ENCODE measurements at places on chromosomes 16 and 17. TPM values are rescaled to one million over a fixed set of nuclear protein-coding genes. Genes with fewer than 3 reads are reported as not detected.

The TPSD1 gene
- total RNA-seq: not detected

GRCh38 chr16:66553223-66553622 lies 847 bp downstream of the CKLF start:
- peaks cover 35% of the 10 kb centered on the region for H3K36me3 ChIP-seq
- H3K4me1 ChIP-seq: peaks cover 63% of the 10 kb centered on the region
- H3K27me3 ChIP-seq: no peaks in the 10 kb centered on the region
- DNase-seq: no peak
- peak overlapping the region; percentile 87 for H3K4me3 ChIP-seq

- H3K4me1 ChIP-seq: peaks cover 21% of the 10 kb centered on the region
- H3K36me3 ChIP-seq: peaks cover 28% of the 10 kb centered on the region
- no peak overlapping the region for H3K27ac ChIP-seq
- H3K27me3 ChIP-seq: no peaks in the 10 kb centered on the region
These were observed 94.9 kb downstream of the CACNG1 start for GRCh38 chr17:67139289-67139688.

The TP53TG3F gene
- total RNA-seq: not detected

- no peaks in the 10 kb centered on the region for H3K4me1 ChIP-seq
- no peak overlapping the region for H3K4me3 ChIP-seq
- no peaks in the 10 kb centered on the region for H3K27me3 ChIP-seq
- H3K36me3 ChIP-seq: no peaks in the 10 kb centered on the region
These were observed 604.7 kb upstream of the SOX9 start for GRCh38 chr17:71516149-71516548.

The CACNG1 gene
- total RNA-seq: not detected

GRCh38 chr17:48357779-48358602 lies 72.0 kb downstream of the SKAP1 start:
- DNase-seq: no peak
- H3K27ac ChIP-seq: no peak overlapping the region

The MEIOB gene
- total RNA-seq: 0.52 TPM

DNA sequence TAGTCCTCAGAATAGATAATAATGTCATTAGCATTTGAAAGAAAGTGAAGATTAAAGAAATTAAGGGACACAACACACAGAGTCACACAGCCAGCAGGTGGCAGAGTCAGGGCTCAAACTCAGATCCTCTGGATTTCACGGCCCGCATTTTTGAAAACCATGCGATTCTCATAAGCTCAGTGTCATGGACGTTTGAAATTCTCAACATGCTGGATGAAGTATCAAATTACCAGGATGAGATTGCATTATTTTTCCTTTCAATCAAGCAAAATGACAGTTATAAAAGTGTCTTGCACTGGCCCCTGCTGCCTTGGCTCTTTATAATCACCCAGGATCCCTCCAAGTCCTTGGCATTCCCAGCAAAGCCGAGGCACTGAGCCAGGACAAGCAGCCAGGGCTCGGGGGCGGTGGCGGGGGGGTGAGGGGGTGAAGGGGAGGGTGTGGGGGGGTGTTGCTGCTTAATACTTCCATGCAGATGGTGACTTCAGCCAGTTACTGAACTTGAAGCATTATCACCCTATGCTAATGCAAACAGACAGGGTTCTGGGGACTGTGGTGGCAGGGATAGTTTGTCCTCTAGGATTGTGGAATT lies 6.6 kb upstream of the BMERB1 start:
- peaks cover 3% of the 10 kb centered on the region for H3K4me1 ChIP-seq
- H3K36me3 ChIP-seq: no peaks in the 10 kb centered on the region
- H3K27ac ChIP-seq: no peak overlapping the region
- H3K27me3 ChIP-seq: no peaks in the 10 kb centered on the region

DNA sequence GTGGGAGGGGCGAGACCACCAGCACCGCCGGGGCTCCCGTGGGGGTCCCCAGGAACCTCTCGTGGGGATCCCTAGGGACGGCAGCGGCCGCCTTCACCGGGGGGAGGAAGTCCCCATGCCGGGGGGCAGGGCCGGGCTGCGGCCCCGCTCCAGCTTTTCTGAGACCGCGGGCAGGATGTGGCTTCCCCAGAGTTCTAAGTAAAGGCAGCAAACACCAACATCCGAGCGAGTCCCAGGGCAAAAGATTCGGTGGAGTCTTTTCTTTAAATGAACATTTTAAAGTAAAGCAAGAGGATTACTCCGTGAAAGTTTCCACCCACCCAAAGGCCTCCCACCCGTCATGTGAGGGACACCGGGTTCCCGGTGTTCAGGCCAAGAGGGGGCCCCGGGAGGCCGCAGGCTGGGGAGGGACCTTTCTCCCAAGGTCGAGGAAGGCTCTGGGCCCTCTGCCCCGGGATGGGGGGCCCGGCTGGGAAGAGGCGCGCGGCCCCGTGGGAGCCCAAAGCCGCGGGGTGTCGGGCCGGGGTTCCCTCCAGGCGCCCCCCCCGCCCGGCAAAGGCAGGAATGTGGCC lies 137.2 kb upstream of the RPH3AL start:
- H3K4me3 ChIP-seq: peak overlapping the region; percentile 91
- no peaks in the 10 kb centered on the region for H3K27me3 ChIP-seq
- peak; percentile 86 for DNase-seq
- H3K4me1 ChIP-seq: peaks cover 6% of the 10 kb centered on the region
- H3K27ac ChIP-seq: peak overlapping the region; percentile 75

The CDH3 gene
- 23.3 TPM for total RNA-seq

DNA sequence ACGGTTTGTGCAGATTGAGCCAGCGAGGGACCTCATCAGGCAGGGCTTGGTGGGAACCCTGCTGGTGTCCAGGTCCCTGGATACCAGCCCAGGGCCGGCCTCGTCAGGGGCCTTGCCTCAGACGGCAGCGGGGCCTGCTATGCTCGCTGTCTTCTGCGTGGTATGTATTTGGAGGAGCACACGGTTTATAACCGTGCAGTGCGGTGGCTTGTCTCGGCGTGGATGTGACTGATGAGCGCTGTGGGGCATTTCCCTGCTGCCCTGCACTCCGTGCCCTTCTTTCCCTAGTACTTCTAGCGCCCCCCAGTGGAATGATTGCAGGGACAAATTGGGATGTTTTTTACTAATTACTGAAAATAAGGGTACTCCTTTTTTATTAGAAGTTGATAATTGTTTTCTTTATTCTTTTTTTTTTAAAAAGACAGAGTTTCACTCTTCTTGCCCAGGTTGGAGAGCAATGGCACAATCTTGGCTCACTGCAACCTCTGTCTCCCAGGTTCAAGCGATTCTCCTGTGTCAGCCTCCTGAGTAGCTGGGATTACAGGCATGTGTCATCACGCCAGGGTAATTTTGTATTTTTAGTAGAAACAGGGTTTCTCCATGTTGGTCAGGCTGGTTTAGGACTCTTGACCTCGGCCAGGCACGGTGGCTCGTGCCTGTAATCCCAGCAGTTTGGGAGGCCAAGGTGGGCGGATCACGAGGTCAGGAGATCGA lies 15.3 kb downstream of the TBCD start:
- H3K4me3 ChIP-seq: no peak overlapping the region
- H3K27me3 ChIP-seq: no peaks in the 10 kb centered on the region
- no peak overlapping the region for H3K27ac ChIP-seq
- H3K36me3 ChIP-seq: peaks cover 23% of the 10 kb centered on the region
- DNase-seq: peak; percentile 75

GRCh38 chr17:58337600-58338453 lies 9.2 kb upstream of the TSPOAP1 start:
- DNase-seq: peak; percentile 98
- peaks cover 7% of the 10 kb centered on the region for H3K4me1 ChIP-seq
- no peaks in the 10 kb centered on the region for H3K27me3 ChIP-seq
- H3K27ac ChIP-seq: peak overlapping the region; percentile 99
- H3K36me3 ChIP-seq: peaks cover 63% of the 10 kb centered on the region

GRCh38 chr16:30805370-30806169 lies 18.6 kb upstream of the ZNF629 start:
- no peaks in the 10 kb centered on the region for H3K36me3 ChIP-seq
- no peaks in the 10 kb centered on the region for H3K27me3 ChIP-seq
- peak; percentile 60 for DNase-seq
- peaks cover 19% of the 10 kb centered on the region for H3K4me1 ChIP-seq
- H3K4me3 ChIP-seq: peak overlapping the region; percentile 67

The ENPP7 gene
- total RNA-seq: not detected

Data from activated naive CD4-positive, alpha-beta T cell treated with anti-CD3 and anti-CD28 coated beads for 36 hours (primary cell).